ENCODE measurements at places on chromosomes 11 and 22.
A peak's percentile ranks its signal among the peaks of the same experiment; 100 is the strongest.

GRCh38 chr11:93537767-93538261, 5.4 kb downstream of the SMCO4 start:
- no peaks in the 10 kb centered on the region for H3K36me3 ChIP-seq
- H3K27me3 ChIP-seq = no peaks in the 10 kb centered on the region
- H3K4me3 ChIP-seq = no peak overlapping the region
- no peak for DNase-seq
- no peaks in the 10 kb centered on the region for H3K4me1 ChIP-seq

- H3K4me3 ChIP-seq = no peak overlapping the region
- H3K4me1 ChIP-seq = peaks cover 60% of the 10 kb centered on the region
- no peaks in the 10 kb centered on the region for H3K36me3 ChIP-seq
- peak overlapping the region; percentile 92 for H3K27ac ChIP-seq
- peak; percentile 56 for DNase-seq
- no peaks in the 10 kb centered on the region for H3K27me3 ChIP-seq
Measured at GRCh38 chr11:61152816-61153592, 8.2 kb downstream of the VPS37C start.

DNA sequence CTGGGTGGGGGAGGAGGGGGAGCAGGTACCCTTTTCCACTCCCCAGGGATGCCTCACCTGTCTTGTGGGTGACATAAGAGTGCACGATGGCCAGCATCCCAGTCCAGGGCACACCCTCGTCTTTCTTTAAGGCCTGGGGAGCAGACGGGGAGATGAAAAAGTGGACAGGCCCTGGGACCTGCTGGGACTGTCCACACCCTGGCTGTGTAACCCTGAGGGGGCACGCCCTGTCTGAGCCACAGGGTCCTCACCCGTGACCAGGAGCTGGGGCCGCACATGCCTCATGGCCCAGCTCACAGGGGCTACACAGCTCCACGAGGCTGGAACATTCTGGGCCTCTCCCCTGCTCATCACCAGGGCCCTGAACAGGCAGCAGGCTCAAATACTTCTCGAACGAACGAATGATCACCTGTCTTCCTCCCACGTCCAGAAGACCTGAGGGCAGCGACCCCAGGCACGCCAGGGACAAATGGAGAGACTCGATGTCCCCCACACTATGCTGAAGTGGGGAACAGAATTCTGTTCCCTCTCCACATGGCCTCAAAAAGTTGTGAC, 123.9 kb downstream of the PHF21B start:
- no peak overlapping the region for H3K4me3 ChIP-seq
- no peaks in the 10 kb centered on the region for H3K36me3 ChIP-seq
- DNase-seq = no peak
- H3K27me3 ChIP-seq = no peaks in the 10 kb centered on the region
- H3K27ac ChIP-seq = no peak overlapping the region

- H3K4me3 ChIP-seq = no peak overlapping the region
- no peaks in the 10 kb centered on the region for H3K36me3 ChIP-seq
- H3K4me1 ChIP-seq = no peaks in the 10 kb centered on the region
- no peaks in the 10 kb centered on the region for H3K27me3 ChIP-seq
- H3K27ac ChIP-seq = no peak overlapping the region
- no peak for DNase-seq
Measured at GRCh38 chr11:81946831-81947230, 786.8 kb downstream of the FAM181B start.
